ENCODE measurements at places on chromosomes 13 and 19. TPM values are rescaled to one million over a fixed set of nuclear protein-coding genes. Genes with fewer than 3 reads are reported as not detected.
A peak's percentile ranks its signal among the peaks of the same experiment; 100 is the strongest.

KLK3 gene
- polyA plus RNA-seq: 1.3 TPM

PPM1N gene
- 3.4 TPM for polyA plus RNA-seq

IL11 gene
- polyA plus RNA-seq: 1.2 TPM

PRKCSH gene
- polyA plus RNA-seq: 266 TPM

DPF1 gene
- 3.6 TPM for polyA plus RNA-seq

DNA sequence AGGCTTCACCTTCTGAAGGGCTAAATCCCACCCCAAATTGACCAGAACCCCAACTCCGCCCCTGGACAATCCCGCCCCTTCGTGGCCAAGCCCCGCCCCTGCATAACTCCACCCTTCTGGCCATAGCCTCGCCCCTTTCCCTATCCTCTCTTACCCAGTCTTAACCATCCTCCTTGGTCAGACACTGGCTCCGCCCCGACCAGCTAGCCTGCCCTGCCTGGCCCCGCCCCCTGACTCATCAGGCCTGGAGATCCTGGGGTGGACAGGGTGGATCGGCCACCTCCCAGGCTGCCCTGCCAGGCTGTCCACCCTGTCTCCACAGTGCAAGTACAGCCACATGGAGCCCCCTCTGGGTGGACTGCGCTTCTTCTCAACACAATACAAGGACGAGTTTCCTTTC, 8.0 kb upstream of the ZNF358 start:
- H3K27me3 ChIP-seq: no peaks in the 10 kb centered on the region
- H3K36me3 ChIP-seq: no peaks in the 10 kb centered on the region
- H3K4me3 ChIP-seq: no peak overlapping the region
- H3K27ac ChIP-seq: no peak overlapping the region
- peaks cover 6% of the 10 kb centered on the region for H3K4me1 ChIP-seq

GRCh38 chr13:71644579-71644978, 222.4 kb downstream of the DACH1 start:
- H3K27ac ChIP-seq: no peak overlapping the region
- H3K4me1 ChIP-seq: no peaks in the 10 kb centered on the region
- DNase-seq: no peak
- H3K27me3 ChIP-seq: no peaks in the 10 kb centered on the region
- no peak overlapping the region for H3K4me3 ChIP-seq
- H3K36me3 ChIP-seq: no peaks in the 10 kb centered on the region

GRCh38 chr13:97639236-97639635, 205.3 kb downstream of the RAP2A start:
- H3K4me1 ChIP-seq: no peaks in the 10 kb centered on the region
- no peak overlapping the region for H3K4me3 ChIP-seq
- no peaks in the 10 kb centered on the region for H3K27me3 ChIP-seq
- H3K27ac ChIP-seq: no peak overlapping the region
- no peak for DNase-seq

DNA sequence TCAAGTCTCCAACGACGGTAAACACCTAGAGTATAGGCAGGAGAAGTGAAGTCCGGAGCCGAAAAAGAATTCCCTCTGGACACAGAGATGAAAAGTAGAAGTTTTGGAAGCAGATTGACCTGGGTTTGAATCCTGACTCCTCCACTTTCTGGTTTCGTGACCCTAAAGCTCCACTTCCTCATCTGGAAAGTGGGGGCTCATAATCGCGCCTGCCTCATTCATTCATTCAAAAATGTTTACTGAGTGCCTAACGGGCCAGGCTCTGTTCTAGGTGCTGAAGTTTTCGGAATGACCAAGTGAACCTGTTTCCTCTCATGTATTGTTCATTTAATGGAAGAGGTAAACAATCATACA, 7.1 kb upstream of the EML2 start:
- no peaks in the 10 kb centered on the region for H3K27me3 ChIP-seq
- no peak for DNase-seq
- H3K4me3 ChIP-seq: peak overlapping the region; percentile 4
- no peaks in the 10 kb centered on the region for H3K36me3 ChIP-seq
- H3K27ac ChIP-seq: no peak overlapping the region

DNA sequence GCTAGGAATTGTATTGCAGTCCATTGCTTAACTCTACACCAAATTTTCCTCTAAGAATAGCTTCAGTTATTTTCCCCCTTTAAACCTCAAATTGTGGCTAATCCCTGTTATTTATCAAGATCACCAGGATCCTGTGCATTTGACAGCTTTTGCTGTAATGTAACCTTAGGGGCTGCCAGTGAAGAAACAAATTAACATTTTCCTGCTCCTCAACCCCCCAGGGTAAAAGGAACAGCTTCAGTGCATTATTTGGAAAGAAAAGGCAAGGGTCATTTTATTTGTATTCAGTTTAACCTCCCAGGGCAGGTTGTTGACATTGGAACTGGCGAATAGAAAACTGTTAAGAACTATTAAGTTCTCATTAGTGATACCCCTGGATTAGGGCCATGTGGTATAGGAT, 57.0 kb downstream of the PCDH20 start:
- no peaks in the 10 kb centered on the region for H3K36me3 ChIP-seq
- no peaks in the 10 kb centered on the region for H3K4me1 ChIP-seq
- DNase-seq: no peak
- H3K27me3 ChIP-seq: no peaks in the 10 kb centered on the region
- H3K4me3 ChIP-seq: no peak overlapping the region

DNA sequence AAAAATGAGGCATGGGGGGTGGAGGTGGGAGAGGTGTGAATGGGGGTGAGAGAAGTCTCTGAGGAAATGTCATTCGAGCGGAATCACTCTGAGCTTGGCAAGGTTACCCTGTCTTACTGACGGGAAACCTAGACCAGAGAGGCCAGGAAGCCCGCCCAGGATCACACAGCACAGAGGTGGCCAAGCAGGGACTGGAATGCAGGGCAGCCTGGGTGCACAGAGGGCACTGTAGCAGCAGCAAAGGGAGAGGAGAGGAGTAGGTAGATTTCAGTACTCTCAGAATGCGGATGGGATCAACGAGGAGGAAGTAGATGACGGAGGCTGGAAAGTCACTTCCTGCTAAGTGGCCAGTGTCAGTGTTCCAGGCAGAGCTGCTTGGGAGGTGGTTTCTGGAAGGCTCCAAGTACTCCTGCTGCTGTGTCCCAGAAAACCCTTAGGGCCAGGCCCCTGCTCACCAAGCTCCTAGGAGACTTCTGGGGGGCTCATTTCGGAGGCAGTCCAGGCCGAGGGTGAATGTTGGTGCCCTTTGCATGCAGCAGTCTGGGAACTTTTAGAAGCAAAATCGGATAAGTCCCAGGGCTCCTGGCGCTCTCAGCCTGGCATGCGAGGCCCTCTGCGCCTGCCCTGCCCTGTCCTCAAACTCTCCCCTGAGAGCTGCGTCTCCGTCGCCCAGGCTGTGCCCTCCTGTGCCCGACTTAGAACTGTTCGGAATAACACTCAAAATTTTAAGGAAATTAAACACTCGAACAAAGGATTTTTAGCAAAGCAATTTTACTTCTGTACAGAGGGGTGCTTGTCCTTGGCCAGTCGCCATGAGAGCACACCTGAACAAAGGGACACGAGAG, 33.5 kb downstream of the DNM2 start:
- H3K27me3 ChIP-seq: no peaks in the 10 kb centered on the region
- peak overlapping the region; percentile 14 for H3K27ac ChIP-seq
- peak; percentile 41 for DNase-seq
- H3K4me1 ChIP-seq: peaks cover 38% of the 10 kb centered on the region
- H3K4me3 ChIP-seq: no peak overlapping the region
- H3K36me3 ChIP-seq: no peaks in the 10 kb centered on the region

GRCh38 chr13:43880214-43880855, 631 bp downstream of the LACC1 start:
- H3K27ac ChIP-seq: peak overlapping the region; percentile 98
- H3K36me3 ChIP-seq: no peaks in the 10 kb centered on the region
- DNase-seq: peak; percentile 14
- H3K4me1 ChIP-seq: peaks cover 5% of the 10 kb centered on the region

GRCh38 chr19:28023064-28023463, 1189.9 kb downstream of the UQCRFS1 start:
- no peak overlapping the region for H3K27ac ChIP-seq
- H3K36me3 ChIP-seq: no peaks in the 10 kb centered on the region
- H3K4me1 ChIP-seq: no peaks in the 10 kb centered on the region
- no peaks in the 10 kb centered on the region for H3K27me3 ChIP-seq
- DNase-seq: no peak

All from testis (tissue), 5 donors.